ENCODE measurements at places on chromosomes 12 and 14.

DNA sequence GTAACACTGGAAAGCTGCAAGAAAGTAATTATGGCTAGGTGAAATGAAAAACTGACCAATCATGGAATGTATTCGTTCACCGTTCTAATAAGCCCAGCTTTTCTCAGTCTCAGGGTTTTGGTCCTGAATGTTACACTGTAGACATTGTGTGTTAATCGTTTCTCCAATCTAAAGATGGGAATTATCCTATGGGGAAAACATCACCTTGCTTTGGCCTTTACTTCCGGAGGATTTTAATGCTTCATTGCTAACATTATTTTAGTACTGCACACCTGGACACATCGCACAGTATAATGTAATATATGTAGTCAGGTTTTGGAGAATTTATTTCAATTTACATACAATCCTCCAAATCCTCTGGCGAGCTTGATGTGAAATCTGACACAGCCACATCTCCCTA lies 1.2 kb upstream of the TRHDE start:
- DNase-seq = no peak

DNA sequence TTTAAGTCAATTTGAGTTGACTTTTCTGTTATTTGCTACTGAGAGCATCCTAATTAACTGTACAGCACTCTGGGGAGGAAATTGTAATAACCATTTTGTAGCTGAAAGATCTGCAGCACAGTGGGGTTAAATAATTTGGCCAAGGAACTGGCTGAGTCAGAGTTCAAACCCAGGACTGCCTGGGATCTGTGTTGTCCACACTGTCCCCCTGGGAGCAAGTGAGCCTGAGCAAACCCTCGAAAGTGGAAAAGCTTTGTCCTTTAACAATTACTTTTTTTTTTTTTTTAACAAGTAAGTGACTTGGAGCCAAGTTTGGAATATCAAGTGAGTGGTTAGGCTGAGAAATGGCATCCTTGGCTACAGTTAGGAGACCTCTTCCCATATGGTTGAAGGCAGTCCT lies 247.2 kb upstream of the CCDC196 start:
- no peak for DNase-seq

- DNase-seq = no peak
Observed at GRCh38 chr12:69405566-69405865, 46.0 kb downstream of the YEATS4 start.

- no peak for DNase-seq
Observed at GRCh38 chr12:95543305-95543704, 8.0 kb downstream of the USP44 start.

GRCh38 chr14:69133206-69134125 lies 19.5 kb downstream of the DCAF5 start:
- DNase-seq = no peak

GRCh38 chr12:50032854-50033581 lies 7.7 kb upstream of the RACGAP1 start:
- no peak for DNase-seq

DNA sequence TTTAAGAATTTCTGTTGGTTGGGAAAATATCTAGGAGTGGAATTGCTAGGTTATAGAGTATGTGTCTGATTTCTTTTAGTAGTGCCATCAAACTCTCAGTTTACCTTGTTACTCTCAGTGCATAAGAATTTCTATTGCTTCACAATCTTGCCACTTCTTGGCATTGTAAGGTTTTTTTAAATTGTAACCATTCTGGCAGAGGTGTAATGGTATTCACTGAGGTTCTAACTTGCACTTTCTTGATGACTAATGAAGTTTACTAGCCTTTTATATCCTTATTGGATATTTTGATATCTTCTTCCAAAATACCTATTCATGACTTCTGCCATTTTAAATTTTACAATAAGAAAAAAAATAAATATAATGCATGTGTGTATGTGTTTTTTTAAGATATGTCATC lies 478.0 kb downstream of the NAV3 start:
- no peak for DNase-seq

DNA sequence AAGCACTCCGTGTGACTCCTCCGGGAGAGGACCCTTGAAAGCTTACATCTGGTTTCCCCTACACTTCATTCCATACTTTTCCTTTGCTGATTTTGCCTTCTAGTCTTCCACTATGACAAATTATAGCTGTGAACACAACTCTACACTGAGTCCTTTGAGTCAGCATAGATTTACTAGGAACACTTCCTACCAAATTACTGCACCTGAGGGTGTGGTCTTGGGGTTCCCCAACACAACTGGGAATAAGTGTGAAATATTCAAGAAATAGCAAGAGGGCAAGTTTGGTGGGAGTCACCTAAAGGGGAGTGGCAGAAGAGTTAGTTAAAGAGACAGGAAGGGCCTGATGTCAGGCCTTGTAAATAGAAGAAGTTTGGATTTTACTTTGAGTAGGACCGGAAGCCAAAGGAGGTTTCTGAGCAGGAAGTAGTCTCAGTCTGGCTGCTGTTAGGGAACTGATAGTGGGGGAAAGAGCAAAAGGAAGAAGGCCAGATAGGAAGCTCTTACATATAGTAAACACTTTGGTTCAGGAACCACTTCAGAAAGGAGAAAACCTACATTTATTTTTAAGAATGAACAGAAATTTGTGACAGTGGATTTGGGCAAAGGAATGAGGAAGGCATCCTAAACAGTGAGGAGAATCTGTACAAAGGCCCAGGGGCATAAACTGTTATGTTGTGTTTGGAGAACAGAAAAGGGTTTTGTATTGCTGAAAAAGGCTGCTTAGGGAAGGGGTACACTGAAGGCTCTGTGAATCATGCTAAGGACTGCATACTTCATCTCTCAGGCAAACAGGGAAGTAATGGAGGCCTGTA lies 14.2 kb downstream of the SEL1L start:
- DNase-seq = no peak

DNA sequence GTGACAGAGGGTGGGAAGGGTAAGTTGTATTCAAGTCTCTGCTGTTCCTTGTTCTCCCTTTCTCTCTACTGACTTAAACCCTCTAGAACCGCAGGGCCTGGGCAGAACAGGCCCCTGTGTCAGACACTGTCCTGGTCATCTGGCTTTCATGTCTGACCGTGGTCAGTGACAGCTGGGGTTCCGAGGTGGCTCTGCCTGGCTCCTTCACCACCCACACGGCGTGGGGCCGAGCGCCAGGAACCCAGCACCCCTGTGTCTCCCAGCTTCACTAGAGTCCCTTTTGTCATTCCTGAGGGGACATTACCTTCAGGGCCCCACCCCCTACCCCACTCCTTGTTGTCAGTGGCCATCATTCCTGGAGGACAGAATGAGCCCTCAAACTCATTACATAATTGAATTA lies 168.9 kb downstream of the ADGRD1 start:
- DNase-seq = no peak

DNA sequence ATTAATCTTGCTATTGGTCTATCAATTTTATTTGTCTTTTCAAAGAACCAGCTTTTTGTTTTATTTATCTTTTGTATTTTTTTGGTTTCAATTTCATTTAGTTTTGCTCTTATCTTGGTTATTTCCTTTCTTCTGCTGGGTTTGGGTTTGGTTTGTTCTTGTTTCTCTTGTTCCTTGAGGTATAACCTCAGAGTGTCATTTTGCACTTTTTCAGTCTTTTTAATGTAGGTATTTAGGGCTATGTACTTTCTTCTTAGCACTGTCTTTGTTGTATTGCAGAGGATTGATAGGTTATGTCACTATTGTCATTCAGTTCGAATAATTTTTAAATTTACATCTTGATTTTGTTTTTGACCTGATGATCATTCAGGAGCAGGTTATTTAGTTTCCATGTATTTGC lies 92.7 kb upstream of the DCD start:
- no peak for DNase-seq
